Karpas-422 (cell line): ENCODE measurements at places on chromosomes 5 and 9.

DNA sequence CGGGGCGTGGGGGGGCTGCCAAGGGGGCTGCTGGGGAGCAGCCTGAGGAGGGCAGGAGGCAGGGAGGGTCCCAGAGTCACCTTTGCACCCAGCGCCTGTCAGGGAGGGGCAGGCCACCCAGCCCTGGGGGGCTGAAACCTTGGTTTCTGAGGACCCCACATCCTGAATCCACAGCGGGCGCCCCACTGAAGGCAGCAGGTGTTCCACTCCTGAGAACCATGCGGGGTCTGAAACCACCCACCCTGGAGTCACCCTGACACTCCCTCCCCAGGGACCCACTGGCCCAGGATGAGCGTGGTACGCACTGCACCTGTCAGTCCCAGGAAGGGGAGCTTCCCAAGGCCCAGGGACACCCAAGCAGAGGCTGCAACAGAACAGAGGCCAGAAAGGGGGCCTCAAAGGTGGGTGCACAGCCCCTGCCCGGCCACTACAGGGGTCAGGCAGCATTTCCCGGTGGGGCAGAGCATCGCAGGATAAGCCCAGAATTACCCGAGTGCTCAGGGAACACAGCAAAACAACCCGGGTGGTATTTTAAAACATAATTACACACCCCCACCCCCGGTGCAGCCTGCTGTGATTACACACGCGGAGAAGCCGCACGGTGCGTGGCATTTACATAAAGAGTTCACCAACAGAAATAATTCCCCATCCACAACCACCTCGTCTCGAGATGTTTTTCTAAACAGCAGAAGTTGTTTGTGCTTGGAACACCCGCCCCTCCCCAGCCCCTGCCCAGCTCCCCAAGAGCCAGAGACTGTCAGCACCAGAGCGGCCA is 57.3 kb upstream of the UBAC1 start:
- DNase-seq: no peak

DNA sequence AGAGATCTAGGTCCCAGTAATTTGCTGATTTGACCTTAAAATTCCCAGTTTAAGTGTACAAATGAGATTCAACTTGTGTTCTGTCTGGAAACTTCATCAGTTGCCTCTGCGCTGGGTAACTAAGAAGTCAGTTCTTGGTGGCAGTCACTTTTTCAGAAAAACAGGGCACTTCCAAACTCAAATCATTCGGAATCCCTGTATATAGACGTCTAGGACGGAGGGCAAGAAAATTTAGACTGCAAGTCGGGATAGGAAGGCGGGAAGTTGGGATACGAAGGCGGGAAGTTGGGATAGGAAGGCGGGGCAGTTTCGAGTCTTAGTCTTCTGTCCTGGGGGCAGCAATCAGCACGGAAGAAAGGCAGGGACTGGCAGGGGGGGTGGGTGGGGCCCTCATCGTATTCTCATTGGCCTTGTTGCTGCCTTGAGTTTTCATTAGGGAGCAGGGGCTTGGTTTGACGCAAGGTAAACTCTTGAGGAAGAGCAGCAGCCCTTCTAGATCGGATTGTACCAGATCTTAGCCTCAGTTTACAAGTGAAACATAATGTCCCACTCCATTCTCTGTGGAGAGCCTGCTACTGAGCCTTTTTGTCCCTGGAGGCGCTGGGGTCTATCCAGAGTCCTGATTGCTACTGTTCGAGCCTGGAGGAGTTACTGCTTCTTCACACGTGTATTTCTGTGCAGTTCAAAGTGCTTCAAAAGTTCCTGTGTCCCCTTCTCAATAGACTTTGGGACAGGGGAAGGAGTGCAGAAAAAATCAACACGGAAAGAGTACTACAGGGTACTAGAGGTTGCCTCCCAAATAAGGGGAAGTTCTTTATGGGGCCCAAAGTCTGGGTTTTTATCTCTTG is 2.7 kb upstream of the PURA start:
- no peak for DNase-seq

- no peak for DNase-seq
Measured at GRCh38 chr5:94884311-94884710, 265.8 kb downstream of the SLF1 start.

DNA sequence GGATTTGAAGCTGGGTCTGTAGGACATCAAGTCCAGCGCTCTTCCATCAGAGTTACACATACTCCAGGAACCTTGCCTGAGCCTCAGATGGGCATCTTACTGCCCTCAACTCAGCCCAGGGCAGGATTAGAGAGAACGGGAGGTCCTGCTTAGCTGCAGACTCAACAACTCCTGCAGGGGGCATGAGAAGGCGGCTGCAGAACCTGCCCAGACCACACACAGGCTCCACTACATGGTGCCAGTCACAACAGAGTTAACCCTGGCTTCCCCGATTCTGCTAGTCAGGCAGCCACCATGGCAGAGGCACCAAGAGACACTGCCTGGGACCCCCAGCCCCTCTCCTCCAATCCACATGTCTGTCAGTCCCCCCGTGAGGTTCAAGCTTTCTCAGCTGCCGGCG is 23.9 kb upstream of the CPLX2 start:
- peak; percentile 67 for DNase-seq

DNA sequence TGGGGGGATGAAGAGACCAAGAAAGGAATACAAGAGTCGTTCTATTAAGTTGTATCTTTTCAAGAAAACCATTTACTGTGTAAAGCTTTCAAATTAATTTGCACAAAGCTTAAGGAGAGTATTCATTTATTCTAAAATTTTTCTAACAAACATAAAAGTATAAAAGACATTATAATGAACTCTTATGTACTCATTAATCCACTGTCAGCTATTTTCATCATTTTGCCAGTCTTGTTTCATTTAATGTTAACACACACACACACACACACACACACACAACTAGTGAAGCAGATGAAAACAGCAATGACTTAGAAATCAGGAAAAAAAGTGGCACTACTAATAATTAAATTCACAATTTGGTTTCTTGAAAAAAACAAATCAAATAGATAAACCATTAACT is 176.7 kb downstream of the TLE1 start:
- DNase-seq: no peak

GRCh38 chr5:181171782-181172181 is 24.4 kb downstream of the OR2V2 start:
- DNase-seq: no peak

GRCh38 chr5:34663771-34664496 is 7.8 kb downstream of the RAI14 start:
- no peak for DNase-seq

DNA sequence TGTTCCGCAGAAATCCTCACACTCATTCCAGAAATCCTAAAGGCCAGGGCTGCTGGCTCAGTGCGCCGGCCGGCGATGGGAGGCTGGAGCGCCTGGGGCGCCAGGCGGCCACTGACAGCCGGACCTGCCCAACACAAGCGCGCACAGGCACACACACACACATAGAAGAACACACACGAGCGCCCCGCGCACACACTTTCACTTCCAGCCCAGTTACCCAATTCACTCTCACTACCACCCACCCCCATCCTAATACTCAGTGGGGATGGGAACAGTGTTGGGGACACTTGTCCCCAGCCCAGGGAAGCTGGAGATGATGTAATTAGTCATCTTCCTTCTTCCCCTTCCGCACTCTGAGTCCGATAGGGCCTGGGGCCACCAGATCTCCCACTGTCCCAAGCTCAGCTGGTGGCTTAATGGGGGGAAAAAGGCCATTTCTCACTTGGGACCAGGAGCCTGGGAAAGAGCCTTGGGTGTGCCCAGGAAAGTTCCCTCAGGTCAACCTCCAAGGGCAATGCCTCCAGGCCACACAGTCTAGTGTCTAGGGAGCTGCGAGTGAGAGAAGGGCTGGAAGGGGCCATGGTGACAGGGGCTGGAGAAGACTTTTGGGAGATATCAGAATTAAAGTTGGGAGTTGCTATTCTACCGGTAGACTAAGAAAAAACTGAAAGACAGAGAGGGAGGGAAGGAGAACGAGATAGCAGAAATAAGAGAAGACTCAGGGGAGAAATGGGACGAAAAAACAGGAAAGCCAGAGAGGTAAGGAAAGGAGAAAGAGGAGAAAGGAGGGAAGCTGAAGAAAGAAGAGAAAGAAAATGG is 1.7 kb downstream of the EBF1 start:
- DNase-seq: peak; percentile 89

GRCh38 chr9:133777068-133777791 is 39.1 kb upstream of the SARDH start:
- no peak for DNase-seq

DNA sequence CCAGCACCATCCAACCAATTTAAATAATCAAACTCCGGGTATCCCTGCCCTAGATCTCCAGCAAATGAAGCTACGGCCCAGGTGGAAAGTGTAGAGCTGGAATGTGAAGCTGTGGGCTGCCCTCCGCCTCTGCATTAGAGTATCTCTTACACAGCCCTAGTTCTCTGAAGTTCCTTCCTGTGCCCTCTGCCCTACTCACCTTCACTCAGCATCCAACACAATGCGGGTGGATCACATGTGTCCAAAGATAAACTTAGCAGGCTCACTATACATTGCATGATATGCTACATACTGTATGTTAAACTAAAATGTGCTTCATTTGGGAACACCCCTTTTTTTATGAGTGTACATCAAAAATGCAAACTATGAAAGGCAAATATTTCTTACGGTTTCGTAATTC is 70.0 kb upstream of the RAD23B start:
- DNase-seq: no peak
